Right cardiac atrium (tissue), 5 donors: ENCODE measurements at places on chromosomes 2 and 18. TPM values are rescaled to one million over a fixed set of nuclear protein-coding genes. Genes with fewer than 3 reads are reported as not detected.

- no peak for DNase-seq
These were observed 201.9 kb upstream of the TRIB2 start for GRCh38 chr2:12514631-12515437.

DNA sequence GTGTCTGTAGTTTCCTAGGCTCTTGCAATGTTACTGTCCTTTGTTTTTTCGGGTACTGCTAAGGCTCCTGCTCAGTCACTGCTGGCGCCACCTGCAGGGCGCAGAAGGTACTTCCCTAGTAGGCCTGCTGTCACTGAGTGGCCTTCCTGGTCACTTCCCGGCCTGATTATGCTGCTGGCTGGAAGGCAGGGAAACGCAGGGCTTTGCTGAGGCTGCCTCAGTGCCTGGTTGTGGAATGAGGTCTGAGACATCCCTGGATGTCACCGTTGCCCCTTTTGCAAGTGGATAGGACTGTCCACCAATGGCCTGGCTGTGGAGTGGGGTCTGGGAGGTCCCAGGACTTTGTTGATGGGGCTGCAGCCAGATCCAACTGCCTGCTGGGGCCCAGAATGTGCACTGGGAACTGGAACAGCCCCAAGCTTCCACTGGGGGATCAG, 13.1 kb downstream of the DAW1 start:
- DNase-seq = peak; percentile 85

- DNase-seq = peak; percentile 76
These were observed 26.6 kb upstream of the MAP3K20 start for GRCh38 chr2:173048897-173049661.

DNA sequence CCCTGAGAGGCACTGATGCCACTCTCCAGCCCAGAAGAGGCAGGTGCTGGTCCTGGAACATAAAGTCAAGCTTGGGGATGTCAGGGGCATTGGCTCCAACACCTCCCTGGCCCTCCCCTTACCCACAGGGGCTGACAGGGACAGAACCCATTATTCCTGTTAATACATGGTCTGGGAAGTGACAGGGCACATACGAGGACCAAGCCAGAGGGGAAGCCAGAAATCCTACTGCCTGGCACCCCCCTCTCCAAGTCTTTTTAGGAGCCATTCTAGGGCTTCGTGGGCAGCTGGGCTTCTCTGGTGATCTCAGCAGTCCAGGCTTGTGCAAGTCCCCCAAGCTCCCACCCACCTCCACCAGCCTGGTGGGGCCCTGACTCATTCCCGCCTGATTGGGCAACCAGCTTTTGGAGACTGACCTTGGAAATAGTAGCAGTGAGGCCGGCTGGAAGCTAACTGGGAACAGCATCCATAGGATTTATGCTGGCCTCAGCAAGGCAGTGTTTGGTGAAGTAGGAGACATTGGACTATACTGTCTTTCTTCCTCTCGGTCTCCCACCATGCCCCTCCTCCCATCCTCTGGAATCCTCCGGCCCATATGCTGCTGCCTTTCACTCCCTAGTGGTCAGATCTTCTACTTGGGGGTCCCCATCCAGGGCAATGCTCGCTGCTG, 86.4 kb upstream of the HK2 start:
- peak; percentile 26 for DNase-seq

The DNAH6 gene
- 0.60 TPM for total RNA-seq

The THSD7B gene
- 0.14 TPM for total RNA-seq
